ENCODE measurements at places on chromosomes 7 and 10. TPM values are rescaled to one million over a fixed set of nuclear protein-coding genes. Genes with fewer than 3 reads are reported as not detected.

DNA sequence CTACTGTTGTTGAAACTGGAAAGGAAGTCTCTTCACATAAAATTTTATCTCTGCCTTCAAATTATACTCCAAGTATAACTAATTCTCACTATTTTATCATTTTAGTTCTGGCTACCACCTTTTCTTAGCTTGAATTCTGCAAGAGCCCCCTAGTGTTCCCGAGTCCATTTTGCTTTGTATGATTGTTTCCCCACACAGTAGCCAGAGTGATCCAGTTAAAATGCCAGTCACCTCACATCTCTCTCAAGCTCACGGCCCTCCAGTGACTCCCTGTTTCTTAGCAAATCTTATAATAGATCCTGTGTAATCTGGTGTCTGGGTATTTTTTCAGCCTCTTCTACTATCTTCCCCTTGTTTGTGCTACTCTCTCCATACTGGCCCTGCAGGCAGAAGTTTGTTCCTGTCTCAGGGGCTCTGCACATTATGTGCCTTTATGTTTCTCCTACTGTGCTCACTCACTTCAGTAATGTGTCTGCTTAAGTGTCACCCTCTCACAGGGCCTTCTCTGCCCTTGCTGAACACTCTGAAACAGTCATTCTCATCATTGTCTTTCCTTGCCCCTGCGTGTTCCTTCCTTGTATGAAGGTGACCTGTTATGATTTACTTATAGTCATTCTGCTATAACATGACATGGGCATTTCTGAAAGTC is 8.9 kb downstream of the WAC start:
- no peaks in the 10 kb centered on the region for H3K27me3 ChIP-seq
- H3K27ac ChIP-seq, result peak overlapping the region; percentile 22
- DNase-seq, result no peak

GRCh38 chr10:66983475-66983818 is 57.6 kb downstream of the LRRTM3 start:
- peaks cover 26% of the 10 kb centered on the region for H3K4me1 ChIP-seq
- no peak overlapping the region for H3K4me3 ChIP-seq
- H3K27me3 ChIP-seq, result peaks cover 2% of the 10 kb centered on the region
- H3K36me3 ChIP-seq, result no peaks in the 10 kb centered on the region

DNA sequence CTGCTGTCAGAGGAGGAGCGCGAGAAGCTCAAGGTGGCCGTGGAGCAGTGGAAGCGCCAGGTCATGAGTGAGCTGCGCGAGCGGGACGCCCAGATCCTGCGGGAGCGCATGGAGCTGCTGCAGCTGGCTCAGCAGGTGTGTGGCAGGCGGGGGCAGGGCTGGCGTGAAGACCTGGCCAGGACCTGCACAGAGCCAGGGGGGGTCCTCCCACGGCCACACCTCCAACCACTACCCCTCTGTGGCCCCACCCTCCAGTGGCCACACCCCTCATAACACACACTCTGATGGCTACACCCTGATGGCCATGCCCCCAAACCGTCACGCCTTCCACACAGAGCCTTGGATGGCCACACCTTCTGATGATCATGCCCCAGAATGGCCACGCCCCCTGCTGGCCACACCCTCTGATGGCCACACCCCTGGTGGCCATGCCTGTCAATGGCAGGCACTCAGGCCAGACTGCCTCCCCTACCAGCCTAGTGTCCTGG is 23.4 kb upstream of the DPYSL4 start:
- no peaks in the 10 kb centered on the region for H3K36me3 ChIP-seq
- no peak for DNase-seq
- H3K27me3 ChIP-seq, result peaks cover 45% of the 10 kb centered on the region
- no peak overlapping the region for H3K27ac ChIP-seq

DNA sequence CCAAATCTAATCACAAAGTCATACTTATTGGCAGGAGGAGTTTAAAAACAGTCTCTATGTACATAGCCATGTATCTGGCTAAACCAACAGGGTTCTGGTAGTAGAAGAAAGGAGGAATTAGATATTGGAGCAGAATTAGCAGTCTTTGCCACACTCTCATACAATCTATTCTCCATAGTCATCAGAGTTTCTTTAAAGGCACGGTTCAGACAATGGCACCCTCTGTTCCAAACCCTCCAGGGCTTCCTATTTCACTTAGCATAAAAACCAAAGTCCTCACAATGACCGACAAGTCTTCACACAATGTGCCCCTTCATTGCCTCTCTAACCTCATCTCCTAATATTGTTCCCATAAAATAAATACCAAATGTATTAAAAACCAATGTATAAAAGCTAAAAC is 12.7 kb downstream of the ZNF438 start:
- H3K36me3 ChIP-seq, result no peaks in the 10 kb centered on the region
- DNase-seq, result no peak
- H3K27me3 ChIP-seq, result no peaks in the 10 kb centered on the region
- no peak overlapping the region for H3K27ac ChIP-seq
- H3K4me1 ChIP-seq, result peaks cover 16% of the 10 kb centered on the region
- H3K4me3 ChIP-seq, result no peak overlapping the region

GRCh38 chr10:114239117-114239993 is at the start of gene VWA2:
Gene VWA2 (plus strand): TSS chr10:114239254. CDS start chr10:114248714, 9,460 bp downstream.
- DNase-seq, result peak; percentile 61
- H3K27ac ChIP-seq, result no peak within 1 kb of the TSS
- peak within 1 kb of the TSS; percentile 70 for H3K4me3 ChIP-seq
- H3K4me1 ChIP-seq, result peaks cover 12% of the 10 kb centered on the region

DNA sequence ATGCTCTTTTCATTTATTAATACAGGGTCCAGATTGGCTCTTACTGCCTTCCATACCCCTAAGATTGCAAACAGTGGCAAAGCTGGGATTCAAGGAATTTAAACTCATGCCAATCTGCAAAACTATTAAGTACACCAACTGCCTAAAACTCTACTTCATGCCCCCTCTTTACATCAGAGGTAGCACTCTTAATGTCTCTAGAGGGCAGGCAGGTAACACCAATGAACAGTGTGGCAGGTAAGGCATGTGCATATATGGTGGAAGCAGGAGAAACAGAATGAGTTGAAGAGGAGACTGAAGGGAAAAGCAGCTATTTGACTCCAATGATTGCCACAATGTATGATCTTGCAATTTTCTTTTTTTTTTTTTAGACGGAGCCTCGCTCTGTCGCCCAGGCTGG is 156.7 kb downstream of the BTAF1 start:
- H3K27ac ChIP-seq, result no peak overlapping the region
- peaks cover 11% of the 10 kb centered on the region for H3K36me3 ChIP-seq
- H3K4me1 ChIP-seq, result peaks cover 1% of the 10 kb centered on the region
- H3K27me3 ChIP-seq, result no peaks in the 10 kb centered on the region

DNA sequence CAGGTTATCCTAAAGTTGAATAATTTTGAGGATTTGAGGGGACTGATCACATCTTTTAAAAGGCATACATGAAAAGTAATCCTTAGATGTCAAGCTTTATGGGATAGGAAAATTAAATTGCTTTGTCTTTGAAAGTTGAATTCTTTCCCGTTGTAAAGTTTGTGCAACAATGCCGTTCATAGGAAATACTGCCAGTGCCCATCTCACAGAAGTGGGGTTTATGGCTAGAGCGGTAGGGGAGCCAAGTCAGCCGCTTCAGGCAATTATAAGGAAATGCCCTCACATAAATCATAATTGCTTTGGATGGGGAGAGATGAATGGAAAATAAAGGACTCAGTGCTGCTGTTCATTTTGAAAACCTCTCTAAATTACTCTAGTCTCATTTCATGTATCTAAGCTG is 18.1 kb downstream of the CDC123 start:
- peak overlapping the region; percentile 74 for H3K27ac ChIP-seq
- H3K4me3 ChIP-seq, result no peak overlapping the region
- peaks cover 56% of the 10 kb centered on the region for H3K36me3 ChIP-seq
- H3K4me1 ChIP-seq, result peaks cover 18% of the 10 kb centered on the region

GRCh38 chr10:117544004-117544701 is 1.6 kb downstream of the EMX2 start:
- H3K36me3 ChIP-seq, result peaks cover 1% of the 10 kb centered on the region
- peak overlapping the region; percentile 59 for H3K27ac ChIP-seq
- peak overlapping the region; percentile 65 for H3K4me3 ChIP-seq
- H3K27me3 ChIP-seq, result peaks cover 96% of the 10 kb centered on the region
- DNase-seq, result no peak

DNA sequence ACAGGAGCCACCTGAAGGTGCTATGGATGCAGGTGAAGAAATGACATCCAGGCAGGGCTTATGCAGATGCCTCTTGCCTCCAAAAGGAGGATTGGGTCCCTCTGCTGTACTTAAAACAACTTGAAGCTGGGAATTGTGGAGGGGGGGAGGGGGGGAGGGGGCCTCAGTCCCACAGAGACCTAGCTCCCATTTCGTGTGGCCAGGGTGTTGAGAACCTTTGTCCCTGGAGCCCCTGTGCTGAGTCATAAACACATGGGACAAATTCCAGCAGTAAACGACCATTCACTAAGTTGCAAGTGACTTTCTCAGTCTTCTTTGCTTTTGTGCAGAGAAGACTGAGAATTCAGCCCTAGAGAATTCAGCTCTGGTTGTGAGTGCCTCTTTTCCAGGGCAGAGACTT is 96.5 kb upstream of the PODXL start:
- no peak overlapping the region for H3K4me3 ChIP-seq
- peaks cover 27% of the 10 kb centered on the region for H3K4me1 ChIP-seq
- no peak overlapping the region for H3K27ac ChIP-seq
- no peaks in the 10 kb centered on the region for H3K36me3 ChIP-seq

DNA sequence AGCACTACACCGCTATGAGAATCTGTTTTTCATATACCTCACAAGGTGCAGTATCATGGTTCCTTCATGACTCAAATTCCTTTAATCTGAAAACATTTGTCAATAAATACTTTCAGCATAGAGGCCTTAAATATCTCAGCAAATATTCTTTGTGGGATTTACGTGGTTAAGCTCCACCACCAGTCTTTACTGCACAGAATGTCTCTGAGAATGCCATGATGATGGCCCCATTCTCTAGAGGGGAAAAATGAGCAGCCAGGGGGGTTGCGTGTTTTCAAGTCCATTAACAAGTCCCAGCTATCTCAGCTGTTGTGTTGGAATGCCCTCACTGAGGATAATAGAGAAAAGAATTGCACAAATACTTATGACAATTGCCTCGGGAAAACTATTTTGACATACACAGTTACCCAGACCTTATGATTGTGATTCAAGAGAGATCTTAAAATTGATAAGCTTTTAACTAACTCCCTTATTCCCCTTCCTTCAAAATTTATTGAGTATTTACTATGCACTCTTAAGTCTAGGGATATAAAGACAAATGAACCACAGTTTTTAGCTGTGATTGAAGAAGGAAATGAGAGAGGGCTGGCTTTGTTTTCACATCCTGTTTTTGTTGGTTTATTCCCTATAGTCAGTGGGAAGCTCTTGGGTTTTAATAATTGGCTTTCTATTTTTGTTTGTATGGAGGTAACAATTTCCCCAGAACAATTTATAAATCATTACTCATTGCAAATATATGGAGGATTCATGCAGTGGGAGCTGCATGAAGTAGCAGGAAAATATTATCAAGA is 176.5 kb upstream of the VWC2 start:
- no peak overlapping the region for H3K4me3 ChIP-seq
- H3K4me1 ChIP-seq, result no peaks in the 10 kb centered on the region
- H3K27ac ChIP-seq, result no peak overlapping the region

GRCh38 chr7:90749774-90750173 is 153.7 kb downstream of the CDK14 start:
- no peak overlapping the region for H3K27ac ChIP-seq
- no peak overlapping the region for H3K4me3 ChIP-seq
- no peaks in the 10 kb centered on the region for H3K27me3 ChIP-seq
- no peaks in the 10 kb centered on the region for H3K4me1 ChIP-seq
- peaks cover 22% of the 10 kb centered on the region for H3K36me3 ChIP-seq

- H3K36me3 ChIP-seq, result peaks cover 2% of the 10 kb centered on the region
- no peaks in the 10 kb centered on the region for H3K27me3 ChIP-seq
- peaks cover 7% of the 10 kb centered on the region for H3K4me1 ChIP-seq
- H3K4me3 ChIP-seq, result no peak overlapping the region
These were observed 147.9 kb downstream of the IMMP2L start for GRCh38 chr7:111414374-111414773.

DNA sequence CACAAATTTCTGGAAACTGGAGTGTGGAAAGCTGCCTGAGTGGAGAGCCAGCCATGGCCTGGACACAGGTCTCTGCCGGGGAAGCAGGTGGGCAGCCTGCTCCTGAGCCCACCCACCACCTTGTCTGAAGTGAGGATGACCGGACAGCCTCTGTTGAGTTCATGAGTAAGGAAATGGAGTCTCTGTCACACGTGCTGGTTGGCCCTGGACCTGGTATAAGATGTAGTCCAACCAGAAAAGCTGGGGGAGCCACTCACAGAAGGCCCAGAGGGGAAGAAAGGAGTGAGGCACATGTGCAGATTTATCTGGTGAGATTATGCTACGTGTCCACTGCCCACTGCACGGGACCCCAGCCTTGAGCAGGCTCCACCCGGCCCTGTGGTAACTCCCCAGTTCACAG is 383.5 kb downstream of the GRID1 start:
- no peak for DNase-seq
- peaks cover 21% of the 10 kb centered on the region for H3K27me3 ChIP-seq
- no peak overlapping the region for H3K4me3 ChIP-seq

GRCh38 chr7:40531956-40532355 is 397.2 kb downstream of the SUGCT start:
- H3K4me3 ChIP-seq, result no peak overlapping the region
- H3K36me3 ChIP-seq, result no peaks in the 10 kb centered on the region
- no peaks in the 10 kb centered on the region for H3K27me3 ChIP-seq
- peaks cover 27% of the 10 kb centered on the region for H3K4me1 ChIP-seq
- no peak for DNase-seq

GRCh38 chr10:78578929-78579328 is 489.8 kb upstream of the ZMIZ1 start:
- no peak overlapping the region for H3K27ac ChIP-seq
- H3K4me1 ChIP-seq, result peaks cover 30% of the 10 kb centered on the region
- no peaks in the 10 kb centered on the region for H3K27me3 ChIP-seq
- DNase-seq, result no peak
- H3K4me3 ChIP-seq, result no peak overlapping the region

DNA sequence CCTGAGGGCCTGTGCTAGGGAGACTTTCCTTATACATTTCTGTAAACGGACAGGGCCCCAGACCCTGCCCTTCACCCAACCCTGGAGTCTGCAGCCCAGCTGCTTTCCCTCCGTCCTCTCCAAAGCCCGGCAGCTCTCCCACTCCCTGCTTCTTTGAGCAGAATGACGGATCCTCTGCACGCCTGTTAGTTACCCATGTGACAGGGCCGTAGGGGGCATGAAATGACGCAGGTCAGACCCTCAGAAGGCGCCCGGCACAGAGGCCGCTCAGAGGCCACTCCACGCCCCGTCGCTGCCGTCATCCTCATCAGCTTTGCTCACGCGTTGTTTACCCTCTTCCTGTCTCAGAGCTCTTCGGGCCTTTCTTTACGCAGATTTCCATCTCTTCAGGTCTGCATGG is 60.2 kb upstream of the MKRN1 start:
- DNase-seq, result no peak
- H3K27ac ChIP-seq, result peak overlapping the region; percentile 86
- H3K4me1 ChIP-seq, result peaks cover 51% of the 10 kb centered on the region

The OPALIN gene
- not detected for total RNA-seq

The TAS2R3 gene
- total RNA-seq, result 5.6 TPM

The HABP2 gene
- not detected for total RNA-seq

The TFPI2 gene
- 73.5 TPM for total RNA-seq

The OR6B1 gene
- total RNA-seq, result not detected

The AEBP1 gene
- 96.8 TPM for total RNA-seq

The DENND2A gene
- 38.0 TPM for total RNA-seq
